Cortex of kidney (tissue), 1 donor: ENCODE measurements at places on chromosomes 2 and 18.

DNA sequence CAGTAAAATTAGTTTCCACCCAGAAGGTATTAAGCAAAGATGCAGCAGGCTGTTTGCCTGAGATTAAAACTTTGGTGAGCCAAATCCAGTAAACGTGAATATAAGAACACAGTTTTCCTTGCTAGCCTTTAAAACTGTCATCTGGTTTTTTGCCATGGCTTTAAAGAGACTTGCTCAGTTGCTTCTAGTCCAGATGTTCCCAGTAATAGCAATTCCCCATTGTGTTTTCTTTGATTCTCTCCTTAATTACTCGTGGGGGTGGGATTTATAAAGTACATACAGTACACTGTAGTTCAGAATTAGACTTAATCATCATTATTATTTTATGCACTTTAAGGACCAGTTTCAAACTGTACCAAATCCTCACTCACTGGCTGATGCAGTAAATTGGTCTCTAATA, 303.5 kb upstream of the ZNF804A start:
- DNase-seq = no peak

DNA sequence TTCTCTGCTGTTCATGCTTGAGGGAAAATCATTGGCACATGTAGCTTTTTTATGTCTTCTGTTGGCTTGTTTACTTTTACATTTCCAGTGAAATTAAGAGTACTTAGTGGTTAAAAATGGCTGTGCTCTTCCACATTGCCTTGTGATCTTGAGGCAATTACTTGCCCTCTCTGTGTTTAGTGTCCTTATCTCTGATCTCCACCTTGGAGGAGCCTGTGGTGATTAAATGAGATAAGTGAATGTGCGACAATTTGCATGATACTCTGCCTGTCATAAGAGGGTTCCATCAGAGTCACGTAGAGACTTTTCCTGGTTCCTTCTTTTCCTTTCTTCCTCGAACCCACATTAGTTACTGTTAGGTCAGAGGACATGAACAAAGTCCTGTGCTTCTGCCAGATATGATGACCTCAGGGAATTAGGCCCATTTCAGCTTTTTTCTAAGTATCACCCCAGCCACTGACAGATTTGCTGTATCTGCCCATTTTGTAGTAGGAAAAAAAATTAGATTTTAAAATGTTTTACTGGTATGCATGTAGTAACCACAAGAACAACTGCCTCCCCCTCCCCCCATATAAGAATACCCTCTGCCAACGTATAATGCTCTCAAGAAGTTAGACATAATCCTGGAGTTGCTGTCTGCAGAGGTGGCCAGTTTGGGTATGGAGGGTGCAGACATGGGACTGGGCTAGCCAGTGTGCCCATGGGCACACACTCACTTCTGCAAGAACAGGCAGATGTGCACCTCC, 51.9 kb downstream of the TET3 start:
- DNase-seq = no peak

DNA sequence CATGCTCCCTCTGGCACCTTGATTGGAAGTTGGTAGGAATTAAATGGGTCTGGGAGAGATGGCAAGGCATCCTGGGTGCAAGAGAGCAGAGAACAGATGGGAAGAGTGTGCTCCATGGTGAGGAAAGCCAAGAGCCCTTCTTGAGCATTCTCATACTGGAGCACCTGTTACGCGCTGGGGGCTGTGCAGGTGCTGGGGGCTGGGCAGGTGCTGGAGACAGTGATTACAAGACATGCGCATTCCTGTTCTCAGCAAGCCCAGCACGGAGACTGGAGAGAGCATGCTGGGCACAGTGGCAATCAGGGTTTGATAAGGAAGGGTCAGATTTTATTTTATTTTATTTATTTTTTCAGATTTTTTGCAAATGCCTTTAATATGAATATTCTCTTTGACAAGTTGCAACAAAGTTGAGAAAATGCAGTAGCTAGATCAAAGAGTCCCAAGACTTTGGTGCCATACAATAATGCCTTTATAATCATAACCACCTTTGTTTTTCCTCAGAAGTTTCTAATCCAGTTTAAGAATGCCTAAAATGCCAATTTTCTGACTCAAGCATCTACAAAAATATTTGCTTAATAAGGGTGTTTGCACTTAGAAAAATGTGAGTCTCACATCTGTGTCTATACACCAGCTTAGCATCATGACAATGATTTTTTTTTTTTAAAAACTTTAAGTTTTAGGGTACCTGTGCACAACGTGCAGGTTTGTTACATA, 193.3 kb downstream of the RNF152 start:
- no peak for DNase-seq

DNA sequence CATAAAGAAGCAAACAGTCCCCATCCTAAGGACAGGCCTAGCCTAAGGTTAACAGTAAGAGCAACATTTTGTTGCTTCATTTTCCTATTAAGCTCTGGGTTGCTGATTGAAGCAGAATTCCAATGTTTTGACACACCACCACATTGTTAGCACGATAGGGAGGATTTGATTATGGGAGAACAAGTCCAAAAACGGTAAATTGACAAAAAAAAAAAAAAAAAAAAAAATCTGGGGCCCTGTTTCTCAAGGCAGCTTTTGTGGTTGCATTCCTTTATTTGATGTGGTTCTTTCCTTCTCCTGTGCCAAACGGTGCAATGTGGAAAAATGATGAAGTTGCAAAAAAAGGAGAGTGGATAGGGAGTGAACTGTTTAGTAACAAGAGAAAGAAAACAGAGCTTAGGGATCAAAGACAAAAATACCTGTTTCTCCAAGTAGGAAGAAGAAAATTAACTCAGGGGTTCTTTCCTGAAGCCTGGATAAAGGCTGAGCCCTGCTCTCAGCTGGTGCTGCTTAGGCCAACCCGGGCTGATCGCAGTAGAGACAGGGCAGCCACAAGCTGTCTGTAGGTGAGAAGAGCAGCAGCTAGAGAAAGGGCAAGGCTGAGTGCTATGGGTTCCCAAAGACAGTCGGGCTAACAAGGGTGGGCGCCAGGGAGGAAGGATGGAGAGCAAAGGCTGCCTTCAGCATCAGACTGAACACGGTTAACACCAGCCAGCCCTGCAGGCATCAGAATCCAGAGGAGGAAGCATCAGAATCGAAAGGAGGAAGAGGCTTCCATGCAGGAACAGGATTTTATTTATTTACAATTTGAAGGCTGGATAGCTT, 167.8 kb upstream of the FOSL2 start:
- no peak for DNase-seq

- DNase-seq = no peak
Measured at GRCh38 chr2:142596334-142597088, 281.0 kb upstream of the KYNU start.

DNA sequence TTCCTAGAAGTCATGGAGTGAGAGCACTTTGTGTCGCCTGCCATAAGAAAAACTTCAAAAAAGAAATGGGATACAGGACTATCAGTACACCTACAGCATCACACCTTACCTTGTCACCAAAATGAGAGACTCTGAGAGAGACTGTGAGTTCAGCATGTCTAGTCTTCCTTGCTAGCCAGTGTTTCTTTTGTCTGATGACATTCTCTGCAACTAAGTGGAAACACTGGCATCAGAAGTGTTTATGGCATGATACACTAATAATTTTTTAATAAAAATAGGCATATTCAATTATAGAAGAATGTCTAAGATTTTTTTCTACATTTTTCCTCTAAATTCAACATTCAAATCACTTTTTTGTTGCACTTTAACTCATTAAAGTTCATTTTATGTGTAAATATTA, 9.0 kb downstream of the RBM43 start:
- no peak for DNase-seq

DNA sequence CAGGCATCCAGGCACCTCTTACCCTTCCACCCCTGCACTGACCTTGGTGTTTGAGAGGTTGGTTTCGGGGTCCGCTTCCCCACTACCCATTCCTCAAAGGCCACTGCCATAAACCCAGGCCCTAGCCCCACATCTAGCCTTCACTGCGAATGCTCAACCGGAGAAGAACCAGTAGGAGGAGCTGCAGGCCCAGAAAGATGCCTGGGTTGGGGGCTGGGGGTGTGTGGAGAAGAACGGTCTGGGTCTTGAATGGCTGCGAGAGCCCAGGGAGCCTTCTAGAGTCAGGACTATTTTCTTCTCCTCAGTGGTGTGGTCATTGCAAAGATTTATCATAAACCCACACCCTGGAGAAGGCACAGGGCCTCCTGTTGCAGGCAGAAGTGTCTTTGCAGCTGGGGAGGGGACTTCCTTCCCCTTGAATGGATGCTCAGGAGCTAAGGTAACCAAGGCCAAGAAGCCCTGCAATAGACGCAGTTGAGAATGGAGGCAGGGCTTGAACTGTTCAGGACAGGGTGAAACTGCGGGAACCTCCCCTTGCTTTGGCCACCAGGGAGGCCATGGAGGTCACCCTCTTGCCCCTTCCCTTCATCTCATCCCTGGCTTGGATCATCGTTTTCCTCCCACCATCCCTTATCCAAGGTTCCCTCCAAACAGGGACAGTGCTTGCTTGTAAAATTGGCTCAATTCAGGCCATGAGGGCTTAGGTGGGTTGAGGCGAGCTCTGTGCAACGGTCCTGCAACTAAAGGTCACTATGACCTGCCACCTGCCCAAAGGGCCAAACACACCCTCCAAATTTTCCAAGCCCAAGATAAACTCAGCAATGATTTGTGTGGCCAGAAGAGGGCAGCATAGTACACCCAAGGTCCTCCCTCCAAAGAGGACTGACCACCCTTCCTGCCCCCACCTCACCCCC, 20.9 kb downstream of the THNSL2 start:
- no peak for DNase-seq

GRCh38 chr2:99975386-99975785, 167.0 kb downstream of the AFF3 start:
- DNase-seq = no peak

DNA sequence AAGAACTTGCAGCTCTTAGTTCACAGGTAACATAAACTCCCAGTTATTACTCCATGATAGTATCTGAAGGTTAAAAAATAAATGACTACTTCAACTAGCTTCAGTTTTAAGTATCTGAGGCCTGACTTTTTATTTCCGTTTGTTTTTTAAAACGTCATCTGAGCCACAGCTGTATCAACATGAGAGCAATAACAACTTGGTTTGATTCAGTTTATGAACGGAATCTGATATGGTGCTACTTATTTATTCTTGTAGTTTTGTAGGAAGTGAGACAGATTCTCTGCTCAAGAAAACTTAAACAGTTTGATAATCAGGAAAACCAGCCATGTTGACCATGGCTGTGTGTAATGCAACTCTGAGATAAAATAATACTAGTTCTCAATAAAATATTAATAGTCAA, 34.9 kb downstream of the NAB1 start:
- no peak for DNase-seq

GRCh38 chr18:55088000-55088401, 128.7 kb upstream of the CCDC68 start:
- DNase-seq = no peak

DNA sequence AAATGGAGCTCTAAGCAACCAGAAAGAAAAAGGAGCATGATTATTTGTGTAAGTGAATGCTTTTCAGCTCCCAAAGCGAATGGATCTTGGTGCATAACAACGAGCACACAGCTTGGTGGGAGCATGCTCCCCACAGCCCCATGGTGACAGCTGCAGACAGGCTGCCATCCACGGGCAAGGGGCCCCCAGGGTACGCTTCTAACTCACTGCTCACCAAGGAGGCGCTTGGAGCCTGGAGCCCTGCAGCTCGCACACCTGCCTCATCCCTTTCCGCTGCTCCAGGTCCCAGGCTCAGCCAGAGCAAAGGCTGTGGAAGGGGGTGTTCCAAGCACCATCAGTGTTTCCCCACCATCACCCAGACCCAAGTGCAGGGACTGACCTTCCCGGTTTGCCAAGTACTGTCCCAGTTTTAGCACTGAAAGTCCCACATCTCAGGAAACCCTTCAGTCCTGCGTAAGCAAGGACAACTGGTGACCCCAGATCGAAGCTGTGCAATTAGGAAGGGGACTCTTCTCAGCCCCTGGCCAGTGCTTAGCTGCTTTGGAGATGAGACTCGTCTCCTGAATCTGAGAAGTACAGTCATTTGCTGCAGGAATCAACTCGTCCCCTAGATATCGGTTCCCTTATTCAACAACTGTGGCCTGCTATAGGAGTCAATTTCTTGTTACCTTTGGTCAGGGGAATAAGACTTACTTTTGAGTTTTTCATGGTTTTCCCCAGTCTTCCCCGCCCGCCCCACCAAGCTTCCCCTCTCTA, 50.0 kb upstream of the ATG16L1 start:
- DNase-seq = no peak

DNA sequence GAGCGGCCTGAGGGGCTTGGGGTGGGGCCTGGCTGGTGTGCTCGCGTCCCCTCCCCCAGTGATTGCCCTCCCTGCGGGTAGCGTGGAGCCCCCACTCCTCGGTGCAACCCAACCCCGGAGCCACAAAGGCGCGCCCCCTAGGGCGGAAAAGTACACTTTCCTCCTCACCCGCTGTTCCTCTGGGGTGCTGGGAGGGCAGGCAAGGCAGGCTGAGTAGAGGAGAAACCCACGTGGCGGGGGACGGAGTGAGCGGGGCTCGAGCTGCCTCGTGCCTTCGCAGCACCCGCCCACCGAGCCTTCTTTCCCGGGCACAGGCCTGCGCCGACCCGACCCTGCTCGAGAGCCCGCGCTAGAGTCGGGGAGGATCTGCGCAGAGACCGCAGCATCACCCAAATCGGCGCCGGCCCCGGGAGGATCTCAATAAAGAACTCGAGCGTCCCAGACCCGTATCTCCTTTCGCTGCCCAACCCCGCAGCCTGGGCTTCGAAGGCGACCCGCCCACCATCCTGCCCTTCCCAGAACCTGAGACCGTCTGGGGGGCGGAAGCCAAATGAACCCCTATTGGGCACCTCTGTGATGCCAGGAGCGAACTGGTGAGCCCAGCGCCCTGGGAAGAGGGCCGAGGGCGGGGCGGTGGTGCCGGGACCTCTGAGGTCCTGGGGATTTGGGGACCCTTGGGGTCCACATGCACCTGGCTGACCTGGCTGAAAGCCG, 1.5 kb downstream of the UCN start:
- DNase-seq = no peak

- no peak for DNase-seq
Measured at GRCh38 chr2:28600181-28600580, 104.3 kb downstream of the PLB1 start.

- no peak for DNase-seq
Measured at GRCh38 chr2:173390036-173390435, 35.4 kb downstream of the CDCA7 start.
